ENCODE measurements at places on chromosomes 1 and 21. TPM values are rescaled to one million over a fixed set of nuclear protein-coding genes. Genes with fewer than 3 reads are reported as not detected.

The LCE1A gene
- polyA plus RNA-seq: not detected

The HAO2 gene
- not detected for polyA plus RNA-seq

The OR2L13 gene
- not detected for polyA plus RNA-seq

The PPFIA4 gene
- 63.2 TPM for polyA plus RNA-seq

The PDZK1 gene
- polyA plus RNA-seq: 1.0 TPM

The S100A9 gene
- polyA plus RNA-seq: 16.1 TPM

The SEMA6C gene
- polyA plus RNA-seq: 78.9 TPM

DNA sequence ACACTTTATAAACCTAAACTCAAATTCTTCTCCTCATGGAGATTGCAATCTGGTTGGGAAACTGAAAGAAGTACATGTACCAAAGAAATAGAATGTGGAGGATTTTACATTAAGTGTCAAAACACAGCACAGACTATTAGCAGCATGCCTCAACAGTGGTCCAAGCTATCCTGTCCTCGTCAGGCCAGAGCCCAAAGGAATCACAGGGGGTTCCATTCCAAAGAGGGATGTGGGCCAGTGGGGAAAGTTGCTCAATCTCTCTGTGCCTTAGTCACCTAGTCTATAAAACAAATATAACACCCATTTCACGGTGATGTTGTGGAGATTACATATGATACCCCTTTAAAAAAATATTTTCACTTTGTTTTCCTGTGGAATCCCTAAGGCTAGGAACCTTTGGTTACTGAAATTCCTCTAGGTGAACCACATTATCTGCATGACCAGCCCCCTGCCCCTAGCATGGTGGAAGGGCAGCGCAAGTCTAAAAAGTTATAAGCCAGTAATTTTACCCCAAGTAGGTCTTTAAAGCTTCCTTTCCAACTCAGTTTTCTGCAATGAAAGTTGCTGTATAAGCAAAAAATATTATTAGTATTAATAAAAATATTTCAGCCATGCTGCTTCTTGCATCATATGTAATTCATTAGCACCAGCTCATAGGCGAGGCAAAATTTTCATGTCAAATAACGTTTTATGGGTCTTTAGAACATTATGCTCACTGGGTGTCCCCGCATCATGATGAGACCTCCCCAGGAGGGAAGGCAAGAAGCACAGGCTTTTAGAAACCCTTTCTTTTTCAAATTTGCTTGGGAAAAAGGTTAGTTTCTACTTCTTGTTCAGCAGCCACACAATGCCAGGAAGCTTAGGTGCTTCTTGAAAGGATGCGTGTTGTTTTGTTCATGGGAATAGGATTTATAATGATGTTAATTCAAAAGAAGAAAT, 548.8 kb upstream of the PKN2 start:
- no peak for DNase-seq

GRCh38 chr1:27005648-27006496, 6.8 kb downstream of the TENT5B start:
- DNase-seq: no peak

DNA sequence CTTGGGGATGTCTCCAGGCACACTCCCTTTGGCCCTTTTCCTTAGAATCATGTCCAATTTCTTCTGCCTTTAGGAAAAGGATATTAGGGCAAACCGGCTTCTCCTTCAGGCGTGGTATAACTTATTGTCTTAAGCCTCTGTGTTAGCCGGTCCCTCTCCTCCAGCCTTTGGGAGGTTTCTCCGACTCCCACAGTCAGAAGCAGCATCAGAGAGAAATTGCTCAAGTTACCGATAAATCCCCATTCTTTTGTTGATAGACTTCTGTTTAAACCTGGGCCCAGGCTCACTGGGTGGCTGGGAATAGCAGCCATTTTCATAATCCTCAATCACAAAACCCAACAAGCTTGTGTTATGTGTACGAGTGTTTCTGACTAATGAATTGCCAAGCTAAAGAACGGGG, 85.4 kb upstream of the KAZN start:
- DNase-seq: no peak

- no peak for DNase-seq
Measured at GRCh38 chr1:27804791-27805190, 25.8 kb upstream of the PPP1R8 start.

- no peak for DNase-seq
Measured at GRCh38 chr1:68600049-68600661, 103.3 kb upstream of the DEPDC1 start.

DNA sequence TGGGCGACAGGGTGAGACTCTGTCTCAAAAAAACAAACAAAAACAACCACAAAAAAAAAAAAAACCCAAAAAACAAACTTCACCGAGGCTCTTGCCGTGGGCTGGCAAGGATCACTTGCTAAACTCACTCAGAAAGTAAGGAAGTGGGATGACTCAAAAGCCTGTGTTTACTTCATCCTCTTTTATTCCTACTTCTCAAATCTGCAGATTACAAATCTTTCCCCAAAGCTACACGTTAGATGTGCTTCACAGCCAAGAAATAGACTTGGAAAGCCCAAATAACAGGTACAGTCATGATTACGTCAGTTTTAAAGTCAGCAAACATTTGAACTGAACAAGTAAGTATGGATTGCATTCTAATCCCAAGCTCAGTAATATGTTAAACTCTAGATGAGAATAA, 359.3 kb downstream of the ADGRL2 start:
- peak; percentile 11 for DNase-seq

GRCh38 chr1:116496380-116496779, 74.4 kb downstream of the CD58 start:
- DNase-seq: no peak

DNA sequence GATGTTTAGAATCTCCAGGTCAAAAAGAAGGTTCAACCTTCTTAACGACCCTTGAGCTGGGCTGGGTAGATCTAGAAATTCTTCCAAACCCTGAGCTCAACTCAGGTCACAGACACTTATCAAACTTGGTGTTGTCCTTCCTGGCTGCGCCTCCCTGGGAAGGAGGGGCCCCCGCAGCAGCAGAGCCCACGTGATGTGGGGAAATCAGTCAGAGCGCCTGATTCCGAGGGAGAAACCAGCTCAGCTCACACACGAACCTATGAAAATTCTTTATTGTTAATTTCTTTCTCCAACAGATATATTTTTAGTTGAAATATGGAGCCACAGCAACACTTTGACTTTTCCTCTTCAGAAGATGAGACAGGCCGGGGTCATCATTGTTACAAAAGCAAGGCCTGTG, 24.3 kb upstream of the CLSTN1 start:
- no peak for DNase-seq

- peak; percentile 77 for DNase-seq
Measured at GRCh38 chr1:201719812-201720521, 109.0 kb upstream of the IPO9 start.

DNA sequence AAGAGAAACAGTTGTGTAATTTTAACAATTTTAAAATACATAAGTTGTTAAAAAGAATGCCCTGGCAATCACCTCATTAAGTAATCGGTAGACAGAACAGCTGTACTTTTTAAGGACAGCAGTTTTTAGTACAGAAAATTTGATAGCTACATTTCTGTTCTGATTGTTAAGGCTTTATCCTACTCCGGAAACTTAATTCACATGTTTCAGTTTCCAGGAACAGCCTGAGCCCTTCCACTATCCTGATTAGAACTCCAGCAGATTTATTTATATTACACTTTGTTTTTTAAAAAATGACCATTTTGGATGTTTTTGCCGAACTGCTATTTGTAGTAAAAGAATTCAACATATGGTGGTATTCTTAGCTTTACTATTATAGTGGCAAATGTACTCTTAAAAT, 8.7 kb downstream of the PRRC2C start:
- DNase-seq: no peak

GRCh38 chr1:38274974-38275373, 228.4 kb upstream of the POU3F1 start:
- DNase-seq: no peak

DNA sequence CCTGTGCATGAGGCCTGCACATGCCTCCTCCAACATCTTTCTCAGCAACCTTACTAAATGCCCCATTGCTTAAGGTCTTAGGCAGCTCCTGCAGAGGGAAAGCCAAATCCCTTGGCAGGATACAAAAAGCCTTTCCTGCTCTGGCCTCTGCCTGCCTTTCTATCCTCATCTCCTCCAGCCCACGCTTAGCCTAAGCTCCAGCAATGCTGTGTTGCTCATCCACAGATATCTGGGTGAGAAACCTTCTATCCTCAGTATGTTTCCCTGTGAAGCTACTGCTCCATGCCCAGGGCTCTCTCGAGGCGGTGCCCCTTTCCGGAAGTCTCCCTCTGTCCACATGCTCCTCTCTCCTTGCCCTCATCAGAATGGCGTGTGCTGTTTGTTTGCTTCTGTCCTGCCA, 37.0 kb upstream of the CCSAP start:
- no peak for DNase-seq

GRCh38 chr1:56512724-56513494, 66.5 kb downstream of the PLPP3 start:
- no peak for DNase-seq

GRCh38 chr1:156709757-156710489, 4.5 kb upstream of the CRABP2 start:
- DNase-seq: peak; percentile 70

GRCh38 chr1:43708002-43708410, 670 bp downstream of the ST3GAL3 start:
- no peak for DNase-seq

- DNase-seq: peak; percentile 4
Measured at GRCh38 chr1:234244482-234244881, 128.8 kb upstream of the COA6 start.

All from muscle of back (tissue), 13 donors.